GM13976 (cell line): ENCODE measurements at places on chromosomes 3 and 15.

DNA sequence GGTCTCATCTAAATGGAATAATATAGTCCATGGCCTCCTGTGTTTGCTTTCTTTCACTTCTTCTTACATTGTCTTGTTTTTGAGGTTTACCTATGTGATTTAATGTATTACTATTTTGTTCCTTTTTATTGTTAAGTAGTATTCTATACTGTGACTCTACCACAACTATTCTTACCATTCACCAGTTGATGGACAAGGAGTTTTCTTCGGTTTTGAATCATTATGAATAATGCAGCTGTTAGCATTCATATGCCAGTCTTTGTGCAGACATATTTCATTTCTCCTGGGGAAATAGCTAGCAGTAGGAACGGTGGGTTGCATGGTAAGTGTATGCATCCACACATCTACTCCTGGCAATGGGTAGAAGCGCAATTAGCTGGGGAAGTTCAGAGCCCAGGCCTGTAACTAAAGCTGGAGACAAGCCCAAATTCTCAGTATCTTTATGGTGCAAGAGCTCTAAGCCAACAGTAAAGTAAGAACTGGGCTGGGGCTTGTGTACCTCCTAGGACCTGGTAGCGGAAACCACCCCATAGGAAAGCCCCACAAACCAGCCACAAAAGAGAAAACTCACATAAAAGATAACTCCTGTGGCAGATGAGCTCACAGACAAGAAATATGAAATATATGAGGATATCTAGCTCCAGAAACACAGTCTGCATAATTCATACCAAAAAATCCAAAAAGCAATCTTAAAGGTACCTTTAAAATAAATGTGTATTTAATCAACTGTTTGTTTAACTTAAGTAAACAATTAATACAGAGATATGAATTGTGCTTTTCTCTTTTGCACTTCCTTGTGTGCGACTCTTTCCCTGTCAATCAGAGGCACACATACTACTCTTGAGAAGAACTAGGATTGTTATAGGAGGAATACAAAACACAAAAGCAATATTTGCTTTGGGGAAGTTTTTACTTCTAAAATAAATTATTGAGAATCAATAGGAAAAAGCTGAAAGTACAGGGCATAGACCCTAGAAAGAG is 2.7 kb upstream of the CSTA start:
- DNase-seq = peak; percentile 60

DNA sequence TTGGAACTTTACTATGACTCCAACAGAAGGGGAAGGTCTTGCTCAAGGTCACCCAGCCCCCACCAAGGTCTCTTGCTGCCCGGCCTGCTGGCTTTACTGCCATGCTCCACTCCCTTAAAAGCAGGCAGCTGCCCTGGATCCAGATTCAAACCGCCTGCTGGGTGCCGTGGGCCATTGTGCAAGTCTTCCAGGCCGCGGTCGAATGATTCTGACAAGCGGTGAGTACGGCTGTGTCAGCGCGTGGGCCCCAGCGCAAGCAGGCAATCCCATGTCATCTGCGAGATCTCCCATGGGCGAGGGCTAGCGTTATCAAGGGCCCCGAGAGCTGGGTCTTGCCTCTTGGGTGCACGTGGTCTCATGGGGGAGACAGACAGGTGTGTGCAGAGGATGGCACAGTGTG is 37.6 kb downstream of the CORO2B start:
- no peak for DNase-seq

GRCh38 chr15:49066372-49066771 is 20.1 kb upstream of the SECISBP2L start:
- no peak for DNase-seq

DNA sequence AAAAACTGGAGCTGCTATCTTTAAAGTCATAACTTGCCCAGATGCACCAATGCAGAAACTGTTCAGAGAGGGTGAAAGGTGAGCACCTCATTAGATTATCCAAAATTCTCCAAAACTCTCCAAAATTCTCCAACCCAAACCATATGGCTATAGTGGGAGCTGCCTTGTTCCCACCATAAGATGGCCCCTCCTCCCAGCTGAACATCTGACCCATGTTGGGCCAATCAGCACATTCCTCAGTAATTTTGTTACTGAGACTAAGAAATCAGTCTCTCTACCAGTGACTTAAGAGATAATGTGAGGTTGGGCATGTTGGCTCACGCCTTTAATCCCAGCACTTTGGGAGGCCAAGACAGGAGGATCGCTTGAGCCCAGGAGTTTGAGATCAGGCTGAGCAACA is 32.8 kb downstream of the DPH3 start:
- DNase-seq = no peak

DNA sequence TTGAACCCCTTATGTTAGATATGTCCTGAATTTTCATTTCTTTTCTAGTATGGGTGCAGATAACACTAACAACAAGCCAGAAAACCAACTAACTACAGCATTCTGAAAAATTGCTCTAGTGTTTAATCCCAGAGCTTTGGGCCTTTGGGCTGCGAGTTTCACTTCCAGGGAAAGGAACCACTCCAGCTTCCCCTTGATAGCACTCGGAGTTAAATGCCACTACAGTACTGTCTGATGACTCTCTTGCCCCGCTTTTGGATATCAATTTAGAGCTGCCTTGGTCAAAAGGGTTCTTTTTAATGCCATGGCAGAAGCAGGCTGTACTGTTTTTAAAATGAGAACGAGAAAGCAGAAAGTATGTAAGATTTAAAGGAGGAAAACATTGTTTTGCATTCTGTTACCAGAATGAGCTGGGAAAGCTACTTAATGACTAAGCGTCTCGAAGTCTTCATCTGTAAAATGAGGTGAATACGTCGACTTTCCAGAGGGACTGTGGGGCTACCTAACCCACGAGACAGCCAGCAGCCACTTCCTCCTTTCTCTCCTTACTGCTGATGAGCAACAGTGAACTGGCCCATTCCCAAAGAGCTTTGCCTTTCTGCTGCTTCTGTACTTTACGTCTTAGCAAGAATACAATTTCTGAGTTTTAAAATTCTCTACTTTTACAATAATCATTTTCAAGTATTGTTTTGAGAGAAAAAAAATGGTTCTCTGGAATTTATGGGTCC is 299.3 kb upstream of the LYSMD4 start:
- DNase-seq = no peak

DNA sequence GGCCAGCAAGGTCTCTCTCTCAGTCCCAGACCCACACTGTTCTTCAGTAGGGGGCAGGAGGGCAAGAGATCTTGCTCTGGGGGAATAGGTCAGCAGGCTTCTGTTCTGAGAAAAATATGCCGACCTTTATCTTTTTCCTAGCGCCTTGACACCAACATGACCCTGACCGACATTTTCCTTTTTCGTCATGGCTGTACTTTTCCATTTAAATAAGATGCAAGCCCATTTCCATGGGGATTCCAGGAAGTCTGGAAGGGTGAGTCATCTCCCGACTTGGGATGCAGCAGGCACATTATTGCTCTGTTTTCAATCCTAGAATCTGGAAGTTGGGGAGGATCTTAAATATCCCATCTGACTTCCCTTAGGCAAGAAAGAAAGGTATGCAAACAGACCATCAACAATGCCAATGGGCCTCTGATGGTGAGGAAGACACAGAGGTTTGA is 261.5 kb upstream of the LRTM1 start:
- DNase-seq = no peak

DNA sequence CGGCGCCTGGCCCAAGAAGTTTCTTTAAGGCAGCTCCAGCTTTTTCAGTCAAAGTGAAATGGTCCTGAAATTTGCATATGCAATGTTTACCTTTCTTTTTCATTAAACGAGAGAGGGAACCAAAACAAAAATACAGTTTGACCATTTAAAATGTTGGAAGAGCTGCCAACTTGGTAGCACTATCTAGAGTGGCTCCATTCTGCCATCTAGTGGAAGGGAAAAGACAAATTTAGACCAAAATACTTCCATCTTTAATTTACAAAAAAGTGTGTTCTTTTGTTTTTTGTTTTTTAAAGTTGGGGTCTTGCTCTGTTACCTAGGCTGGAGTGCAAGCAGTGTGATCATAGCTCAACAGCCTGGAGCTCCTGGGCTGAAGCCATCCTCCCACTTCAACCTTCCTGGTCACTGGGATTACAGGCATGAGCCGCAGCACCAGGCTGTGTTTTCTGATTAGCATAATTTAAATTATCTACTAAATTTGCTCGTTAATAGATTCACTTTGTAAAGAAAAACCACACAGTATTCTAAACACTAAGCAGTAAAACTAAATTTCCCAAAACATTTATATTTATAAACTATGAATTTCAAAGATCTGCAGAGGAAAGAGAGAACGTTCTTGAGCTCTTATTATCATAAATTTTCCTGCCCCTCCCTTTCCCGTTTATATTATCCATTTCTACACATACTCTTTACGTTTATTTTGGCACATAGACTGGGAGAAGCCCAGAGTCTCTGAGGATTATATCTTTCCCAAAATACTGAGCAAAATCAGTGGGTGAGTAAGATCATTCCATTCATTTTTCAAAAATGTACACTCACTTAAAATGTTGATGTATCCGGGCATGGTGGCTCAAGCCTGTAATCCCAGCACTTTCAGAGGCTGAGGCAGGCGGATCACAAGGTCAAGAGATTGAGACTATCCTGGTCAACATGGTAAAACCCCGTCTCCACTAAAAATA is 15.4 kb upstream of the RFC4 start:
- DNase-seq = peak; percentile 65

- no peak for DNase-seq
Observed at GRCh38 chr15:69653306-69653705, 200.7 kb downstream of the RPLP1 start.

GRCh38 chr15:29018995-29019976 is 133.5 kb downstream of the APBA2 start:
- DNase-seq = no peak

DNA sequence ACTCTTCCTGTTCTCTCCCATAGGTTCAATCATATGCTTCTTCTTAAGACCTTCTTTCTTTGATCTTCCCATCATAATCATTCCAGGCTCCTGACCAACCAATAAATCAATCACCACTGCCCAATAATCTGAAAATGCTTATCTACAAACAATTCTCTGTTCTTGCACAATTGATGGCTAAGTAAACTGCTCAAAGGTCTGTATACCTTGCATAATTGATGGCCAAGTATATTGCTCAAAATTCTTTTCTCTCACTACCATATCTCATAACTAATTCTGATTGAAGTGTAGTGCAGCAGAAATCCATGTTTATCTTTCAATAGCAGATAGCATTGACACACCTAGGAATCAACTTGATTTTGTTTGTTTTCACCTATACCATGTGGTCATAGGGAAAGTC is 83.4 kb upstream of the EPHA6 start:
- no peak for DNase-seq

- no peak for DNase-seq
Observed at GRCh38 chr3:168885028-168885427, 778.5 kb downstream of the MECOM start.

DNA sequence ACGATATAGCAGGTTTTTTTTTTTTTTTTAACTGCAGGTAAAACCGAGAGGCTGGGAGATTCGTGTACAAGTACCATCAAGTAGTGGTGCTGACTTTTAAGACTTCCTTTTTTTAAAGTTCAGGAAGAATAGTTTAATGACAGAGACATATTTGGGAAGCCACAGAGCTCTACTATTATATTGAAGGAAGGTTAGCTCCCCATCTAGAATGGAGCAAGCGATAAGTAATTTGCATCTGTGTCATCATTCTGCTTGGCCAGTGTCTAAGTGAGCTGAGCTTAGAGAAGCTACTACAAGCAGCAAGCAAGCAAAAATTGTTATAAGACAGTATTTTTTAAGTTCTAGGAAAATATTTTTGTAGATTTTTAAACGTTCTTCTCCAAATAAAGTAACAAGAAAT is 203.2 kb downstream of the ATP8B4 start:
- DNase-seq = no peak

- no peak for DNase-seq
Observed at GRCh38 chr15:77387365-77388105, 32.4 kb downstream of the PEAK1 start.
